Right lobe of liver (tissue), 6 donors: ENCODE measurements at places on chromosomes 5 and 9.
A peak's percentile ranks its signal among the peaks of the same experiment; 100 is the strongest.

- DNase-seq = no peak
Observed at GRCh38 chr9:69967344-69967743, 76.3 kb upstream of the MAMDC2 start.

DNA sequence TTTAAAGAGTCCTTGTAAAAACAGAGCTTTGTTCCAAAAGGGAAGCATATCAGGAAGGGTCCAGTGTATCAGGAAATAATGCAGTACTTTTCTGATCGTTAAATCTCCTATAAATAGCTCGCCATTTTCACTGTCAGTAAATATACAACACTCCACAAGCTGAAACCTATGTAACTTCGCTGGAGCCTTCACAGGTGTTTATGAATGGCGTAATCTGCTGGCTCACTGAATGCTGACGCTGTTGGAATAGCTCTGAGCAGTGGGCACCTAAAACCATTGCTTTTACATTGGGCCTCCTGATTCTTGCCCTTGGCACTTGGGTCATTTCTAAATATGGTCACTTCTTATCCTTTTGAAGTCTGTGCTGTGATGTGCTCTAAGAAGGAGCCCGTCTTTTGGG lies 4.3 kb downstream of the SHC3 start:
- no peak for DNase-seq

DNA sequence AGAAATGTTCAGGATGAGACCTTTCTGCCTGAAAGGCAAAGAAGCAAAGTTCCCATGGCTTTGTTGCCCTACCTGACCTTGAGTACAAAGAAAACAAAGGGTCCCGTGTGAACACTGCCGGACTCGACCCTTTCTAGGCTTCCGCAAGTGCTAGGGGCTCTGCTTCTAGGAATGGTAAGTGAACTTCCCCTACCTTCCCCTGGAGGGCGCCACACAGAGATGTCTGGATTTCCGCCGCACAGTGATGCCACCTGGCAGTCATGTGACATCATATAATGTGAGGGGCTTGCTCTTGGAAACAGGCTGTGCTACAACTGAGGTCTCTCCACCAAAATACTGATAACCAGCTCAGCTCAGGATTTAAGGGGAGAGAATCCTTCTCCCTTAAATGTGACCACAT lies 56.6 kb downstream of the HSD17B3 start:
- DNase-seq = no peak

DNA sequence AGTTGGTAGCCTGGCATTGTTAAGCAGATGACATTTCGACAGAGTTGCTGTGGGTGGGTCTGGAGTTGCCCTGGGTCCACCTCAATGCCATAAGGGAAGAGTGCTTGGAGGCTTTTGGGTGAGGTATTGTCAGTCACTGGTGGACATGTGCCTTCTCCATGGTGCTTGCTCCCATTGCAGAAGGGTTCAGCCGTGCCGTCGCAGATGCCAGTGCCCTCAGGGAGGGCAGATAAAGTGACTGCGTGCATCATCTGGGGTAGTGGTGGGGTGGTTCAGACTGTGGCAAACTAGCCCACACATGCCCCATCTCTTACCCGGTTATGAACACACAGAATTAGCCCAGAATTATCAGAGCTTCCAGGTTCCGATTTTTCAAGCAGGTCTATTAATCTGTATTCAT lies 71.6 kb downstream of the FBXL7 start:
- no peak for DNase-seq

- no peak for DNase-seq
Observed at GRCh38 chr5:71600783-71601182, 13.6 kb downstream of the MCCC2 start.

GRCh38 chr9:36078051-36078450 lies 41.3 kb downstream of the RECK start:
- DNase-seq = no peak

DNA sequence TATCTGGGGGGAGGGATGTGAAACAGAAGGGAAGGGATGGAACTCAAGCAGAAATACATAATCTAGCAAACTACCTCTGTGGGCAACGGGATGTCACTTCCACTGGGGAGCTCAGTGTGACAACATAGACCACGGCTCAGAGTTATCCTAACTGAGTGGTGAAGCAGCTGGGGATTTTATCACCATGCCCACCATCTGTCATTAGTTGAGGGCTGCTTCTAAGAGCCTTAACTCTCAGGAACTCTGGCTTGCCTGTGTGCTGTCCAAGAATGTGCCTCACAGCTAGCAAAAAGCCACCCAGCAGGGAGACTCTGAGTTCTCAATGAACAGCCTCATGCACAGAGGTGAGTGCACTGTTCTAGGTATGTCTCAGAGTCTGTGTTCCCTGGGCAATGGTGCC lies 90.6 kb upstream of the CXCL14 start:
- DNase-seq = no peak

- no peak for DNase-seq
Observed at GRCh38 chr9:1400983-1401382, 350.8 kb downstream of the DMRT2 start.

GRCh38 chr9:133715295-133715865 lies 22.8 kb downstream of the SARDH start:
- DNase-seq = peak; percentile 58

- DNase-seq = no peak
Observed at GRCh38 chr9:27088981-27089380, 20.0 kb upstream of the TEK start.

DNA sequence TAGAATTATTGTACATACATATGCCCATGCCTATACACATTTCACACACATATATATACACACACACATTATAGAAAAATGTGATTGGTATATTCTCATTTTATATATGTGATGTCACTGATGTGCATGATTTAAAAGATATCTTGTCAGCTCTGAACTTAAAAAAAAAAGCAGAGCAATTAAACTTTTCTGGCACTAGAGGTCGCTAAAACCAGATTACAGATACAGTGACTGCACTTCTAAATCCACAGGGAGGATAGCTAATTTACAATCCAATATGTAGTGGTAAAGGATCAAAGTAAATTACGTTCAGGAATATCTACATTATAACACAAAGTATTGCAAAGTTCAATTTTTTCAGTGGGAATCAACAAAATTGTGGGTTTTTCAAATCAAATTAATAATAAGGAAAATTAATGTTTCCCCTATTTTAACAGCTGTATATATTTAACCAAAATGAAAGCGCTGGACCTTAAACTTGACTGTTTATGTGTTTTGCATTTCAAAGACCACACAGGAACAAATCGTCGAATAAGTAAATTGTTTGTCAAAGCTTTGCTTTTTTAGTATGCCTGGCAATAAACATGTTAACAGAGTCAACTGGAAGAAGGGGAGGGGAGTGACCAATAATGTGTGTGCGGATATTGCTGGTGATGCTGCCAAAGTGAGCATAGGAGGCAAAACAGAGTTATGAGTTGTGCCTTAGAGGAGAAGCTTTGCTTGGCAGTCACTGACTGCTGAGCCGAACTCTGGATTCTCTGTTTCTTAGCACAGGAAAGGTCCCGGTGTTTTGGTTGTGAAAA lies 1201.4 kb upstream of the C9orf72 start:
- DNase-seq = no peak

DNA sequence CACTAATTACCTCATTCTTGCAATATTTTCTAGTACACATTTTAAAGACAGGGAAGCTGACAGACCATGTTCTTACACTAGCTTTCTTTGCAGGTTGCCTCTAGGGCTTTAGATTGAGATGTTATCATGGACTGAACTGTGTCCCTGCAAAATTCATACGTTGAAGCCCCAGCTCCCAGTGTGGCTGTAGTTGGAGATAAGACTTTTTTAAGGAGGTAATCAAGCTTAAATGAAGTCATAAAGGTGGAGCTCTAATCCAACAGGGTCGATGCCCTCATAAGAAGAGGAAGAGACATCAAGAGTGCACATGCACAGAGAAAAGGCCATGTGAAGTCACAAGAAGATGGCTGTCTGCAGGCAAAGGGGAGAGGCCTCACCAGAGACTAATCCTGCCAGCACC lies 471.2 kb upstream of the ACTBL2 start:
- no peak for DNase-seq

DNA sequence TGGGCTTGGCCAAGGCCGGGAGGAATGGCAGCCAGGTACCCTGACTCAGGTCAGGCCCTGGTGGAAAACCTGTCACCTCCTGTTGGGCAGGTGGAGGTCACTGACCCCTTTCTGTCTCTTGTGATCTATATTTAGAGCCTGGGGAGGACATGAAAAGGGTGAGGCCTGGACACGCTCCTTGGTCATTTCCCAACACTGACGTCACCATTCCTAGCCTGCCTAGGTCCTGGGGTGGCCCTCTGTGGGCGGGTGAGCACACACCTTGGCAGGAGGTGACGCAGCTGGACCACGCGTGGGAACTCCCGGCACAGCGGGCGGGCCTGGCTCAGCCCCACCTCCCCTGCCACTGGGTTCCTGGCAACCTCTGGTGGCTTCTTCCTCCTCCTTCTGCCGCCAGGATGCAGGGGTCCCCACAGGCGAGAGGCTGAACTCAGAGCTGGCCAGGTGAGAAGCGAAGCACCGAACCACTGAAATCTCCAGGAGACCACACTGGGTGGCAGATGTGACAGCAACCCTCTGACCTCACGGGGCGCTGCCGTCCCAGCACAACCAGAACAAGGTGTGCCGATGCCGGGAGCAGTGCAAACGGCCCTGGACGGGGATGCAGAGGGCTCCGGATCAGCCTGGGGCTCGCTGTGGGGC lies 6.4 kb upstream of the RALGDS start:
- DNase-seq = peak; percentile 88

GRCh38 chr5:155087036-155087435 lies 73.5 kb downstream of the KIF4B start:
- no peak for DNase-seq

DNA sequence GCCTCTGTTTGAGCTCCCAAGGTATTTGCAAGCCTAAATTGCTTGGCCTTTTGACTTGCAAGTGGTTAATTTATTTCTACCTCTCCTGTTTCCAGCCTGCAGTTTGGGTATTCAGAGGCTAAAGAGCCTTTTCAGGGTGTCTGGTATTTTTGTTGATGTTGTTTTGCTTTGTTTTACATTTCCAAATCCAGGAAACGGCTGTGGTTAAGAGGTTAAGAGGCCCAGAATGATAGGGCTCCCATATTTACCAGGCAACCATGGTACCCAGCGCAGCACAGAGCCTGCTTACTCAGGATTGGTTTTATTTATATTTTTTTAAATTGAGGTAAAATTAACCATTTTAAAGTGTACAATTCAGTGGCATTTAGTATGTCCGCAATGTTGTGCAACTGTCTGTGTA lies 92.1 kb downstream of the PDZD2 start:
- DNase-seq = no peak

GRCh38 chr5:53678981-53679660 lies 118.7 kb downstream of the NDUFS4 start:
- no peak for DNase-seq

GRCh38 chr9:87505869-87506678 lies 8.4 kb downstream of the DAPK1 start:
- peak; percentile 79 for DNase-seq

- DNase-seq = no peak
Observed at GRCh38 chr5:58450811-58451629, 8.9 kb downstream of the PLK2 start.

DNA sequence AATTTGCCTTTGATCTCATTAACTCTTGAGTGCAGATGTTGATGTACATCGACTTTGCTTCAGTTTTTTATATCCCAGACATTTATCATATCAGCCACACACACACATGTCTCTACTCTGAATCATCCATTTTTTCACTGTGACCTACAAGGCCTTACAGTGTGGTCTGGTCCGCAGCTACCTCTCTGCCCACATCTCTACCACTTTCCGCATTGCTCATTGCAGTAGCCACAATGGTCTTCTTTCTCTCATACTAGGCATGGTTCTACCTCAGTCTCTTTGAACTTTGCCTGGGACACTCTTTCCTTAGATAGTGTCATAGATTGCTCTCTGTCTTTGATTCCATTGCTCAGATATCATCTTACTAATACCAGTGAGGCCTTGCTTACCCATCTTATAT lies 87.9 kb upstream of the FSD1L start:
- DNase-seq = no peak

DNA sequence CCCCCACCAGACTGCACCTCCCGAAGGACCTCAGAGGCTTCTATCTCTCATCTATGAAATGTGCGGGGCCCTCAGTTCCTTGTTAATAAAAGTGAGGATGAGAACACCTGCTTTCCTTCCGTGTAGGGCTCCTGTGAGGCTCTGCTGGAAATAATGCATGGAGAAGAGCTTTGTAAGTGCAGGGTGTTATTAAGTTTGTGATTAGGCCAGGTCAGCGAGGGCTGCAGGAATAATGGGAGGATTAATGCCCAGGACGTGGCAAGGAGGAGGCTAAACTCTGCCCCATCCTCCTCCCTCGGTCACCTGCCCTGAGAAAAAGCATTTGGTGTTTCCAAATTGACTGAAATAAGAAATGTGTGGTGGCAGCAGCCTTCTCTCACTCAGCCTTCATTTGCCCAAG lies 83.5 kb upstream of the HSPA9 start:
- no peak for DNase-seq

- DNase-seq = no peak
Observed at GRCh38 chr5:64040490-64040889, 78.2 kb upstream of the HTR1A start.

DNA sequence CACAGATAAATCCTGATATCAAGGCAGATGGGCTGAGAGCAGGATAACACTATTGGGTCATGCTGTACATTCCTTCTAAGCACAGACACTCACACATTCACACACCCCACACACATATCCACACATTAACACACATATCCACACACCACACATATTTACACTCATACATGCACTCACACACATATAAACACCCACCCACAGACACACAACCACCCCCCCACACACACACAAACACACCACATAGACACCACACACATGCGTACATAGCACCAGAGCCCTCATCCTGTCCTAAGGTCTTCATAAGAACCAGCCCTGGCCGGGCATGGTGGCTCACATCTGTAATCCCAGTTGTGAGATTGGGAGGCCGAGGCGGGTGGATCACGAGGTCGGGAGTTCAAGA lies 322.3 kb upstream of the ADCY2 start:
- no peak for DNase-seq

DNA sequence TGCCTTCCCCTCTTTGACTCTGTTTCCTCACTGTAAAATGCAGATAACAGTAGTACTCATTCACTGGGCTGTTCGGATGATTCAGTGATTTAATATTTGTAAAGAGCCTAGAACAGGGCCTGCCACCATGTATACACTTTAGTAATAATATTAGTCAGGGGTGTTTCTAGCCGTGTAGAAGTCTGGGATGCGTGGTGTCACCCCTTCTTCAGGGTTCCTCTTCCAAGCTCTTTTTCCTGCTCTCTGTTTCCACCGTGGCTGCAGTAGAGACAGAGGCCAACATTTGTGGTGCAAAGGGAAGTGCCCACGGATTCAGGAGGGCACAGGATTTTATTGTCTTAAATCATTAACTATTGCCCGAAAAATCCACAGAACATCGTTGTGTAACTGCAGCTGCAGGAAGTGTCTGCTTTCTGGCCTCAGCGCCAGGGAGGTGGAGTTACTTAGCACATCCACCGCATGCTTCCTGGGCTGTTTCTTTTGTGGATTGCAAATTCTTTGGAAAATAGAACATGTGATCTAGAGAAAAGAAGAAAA lies 61.7 kb downstream of the TRIO start:
- DNase-seq = peak; percentile 76
